Activated T-helper 1 cell treated with Interleukin-2 at 50 U/mL for 16 hours (primary cell): ENCODE measurements at places on chromosomes 13 and 19.

DNA sequence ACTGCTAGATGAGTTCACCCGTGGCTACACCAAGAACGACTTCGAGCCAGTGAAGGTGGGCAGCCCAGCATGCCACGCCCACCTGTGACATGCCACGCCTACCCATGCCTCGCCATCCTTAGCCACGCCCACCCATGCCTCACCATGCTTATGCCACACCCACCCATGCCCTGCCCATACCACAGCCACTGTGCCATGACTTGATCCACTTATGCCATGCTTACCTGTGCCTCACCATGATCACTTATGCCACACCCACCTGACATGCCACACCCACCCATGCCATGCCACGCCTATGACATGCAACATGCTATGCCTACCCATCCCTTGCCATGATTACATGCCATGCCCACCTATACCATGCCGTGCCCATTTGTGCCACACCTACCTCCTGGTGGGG, 12.9 kb upstream of the USE1 start:
- DNase-seq, result no peak

DNA sequence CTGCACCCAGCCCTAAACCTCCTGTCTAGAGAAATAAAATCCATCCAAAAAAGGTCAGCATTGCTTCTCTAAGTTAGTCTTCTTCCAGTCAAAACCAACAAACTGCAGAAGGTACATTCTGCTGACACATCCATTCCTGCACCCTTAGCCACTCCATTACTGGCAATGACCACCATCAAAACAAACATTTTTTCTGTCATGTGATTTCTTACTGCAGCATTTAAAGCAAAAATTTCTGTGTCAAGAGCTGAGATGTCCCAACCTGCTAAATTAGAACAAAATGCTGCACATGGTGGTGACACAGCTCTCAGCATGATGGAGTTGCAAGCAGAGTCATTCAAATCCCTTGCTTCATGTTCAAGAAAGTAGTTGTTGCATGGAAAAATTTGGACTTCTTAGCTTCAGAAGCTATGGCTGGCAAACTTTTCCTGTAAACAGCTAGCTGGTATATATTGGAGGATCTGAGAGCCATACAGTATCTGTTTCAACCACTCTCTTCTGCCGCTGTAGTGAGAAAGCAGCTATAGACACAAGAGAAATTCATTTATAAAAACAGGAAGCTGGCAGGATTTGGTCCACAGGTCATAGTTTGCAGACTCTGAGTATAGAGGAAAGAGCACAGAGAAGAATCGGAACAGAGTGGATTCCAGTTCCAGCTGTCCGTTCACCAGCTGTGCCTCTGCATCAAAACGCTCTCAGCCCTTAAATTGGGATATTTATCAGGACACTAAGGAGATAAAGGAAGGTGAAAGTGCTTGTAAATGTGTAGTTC, 17.4 kb downstream of the RUBCNL start:
- DNase-seq, result no peak

- no peak for DNase-seq
Measured at GRCh38 chr13:40986101-40986856, 32.8 kb downstream of the ELF1 start.

GRCh38 chr13:73187106-73187505, 128.3 kb downstream of the KLF5 start:
- no peak for DNase-seq

GRCh38 chr13:83007226-83007625, 875.0 kb downstream of the SLITRK1 start:
- DNase-seq, result no peak

DNA sequence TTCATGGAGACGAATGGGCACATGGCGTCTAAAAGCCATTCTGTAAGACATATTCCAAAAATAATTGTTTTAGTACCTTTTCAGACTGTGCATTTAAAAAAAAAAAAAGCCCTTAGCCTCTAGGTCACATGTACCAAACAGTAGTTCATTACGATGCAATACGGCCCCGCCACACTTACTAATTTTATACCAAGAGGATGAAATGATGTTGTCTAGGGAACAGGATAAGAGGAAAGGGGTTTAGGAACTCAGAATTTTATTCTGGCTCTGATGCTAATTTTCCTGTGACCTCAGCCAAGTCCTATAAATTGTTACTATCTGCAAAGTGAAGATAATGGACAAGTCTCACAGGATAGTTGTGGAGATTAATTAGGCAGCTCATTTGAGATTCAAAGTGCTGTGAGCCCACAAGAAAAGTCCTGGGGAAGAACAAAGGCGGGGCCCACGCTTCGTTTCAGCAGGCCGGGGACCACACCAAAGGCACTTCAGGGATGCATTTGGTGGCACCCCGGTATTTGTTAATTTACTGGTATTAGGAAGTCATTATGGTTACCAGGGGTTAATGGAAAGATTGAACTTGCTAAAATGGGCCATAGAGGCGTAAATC, 511.1 kb downstream of the IRS2 start:
- DNase-seq, result no peak

DNA sequence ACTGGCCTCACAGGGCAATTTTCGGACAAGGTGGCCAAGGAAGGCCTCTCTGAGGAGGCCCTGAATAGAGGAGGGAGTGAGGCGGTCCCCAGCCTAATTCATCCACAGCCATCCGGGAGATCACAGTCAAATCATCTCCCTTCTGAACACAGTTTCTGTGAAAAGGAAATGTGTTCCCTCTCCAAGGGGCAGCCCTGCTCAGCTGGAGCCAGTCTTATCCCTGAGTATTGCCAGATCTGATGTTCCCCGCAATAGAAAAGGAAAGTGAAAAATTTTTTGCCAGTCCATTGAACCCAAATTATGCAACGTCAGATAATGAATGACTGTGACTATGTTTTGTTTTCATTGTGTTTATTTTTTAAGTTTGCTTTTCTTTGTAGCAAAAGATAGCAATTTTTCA, 125.9 kb downstream of the SIPA1L3 start:
- no peak for DNase-seq

DNA sequence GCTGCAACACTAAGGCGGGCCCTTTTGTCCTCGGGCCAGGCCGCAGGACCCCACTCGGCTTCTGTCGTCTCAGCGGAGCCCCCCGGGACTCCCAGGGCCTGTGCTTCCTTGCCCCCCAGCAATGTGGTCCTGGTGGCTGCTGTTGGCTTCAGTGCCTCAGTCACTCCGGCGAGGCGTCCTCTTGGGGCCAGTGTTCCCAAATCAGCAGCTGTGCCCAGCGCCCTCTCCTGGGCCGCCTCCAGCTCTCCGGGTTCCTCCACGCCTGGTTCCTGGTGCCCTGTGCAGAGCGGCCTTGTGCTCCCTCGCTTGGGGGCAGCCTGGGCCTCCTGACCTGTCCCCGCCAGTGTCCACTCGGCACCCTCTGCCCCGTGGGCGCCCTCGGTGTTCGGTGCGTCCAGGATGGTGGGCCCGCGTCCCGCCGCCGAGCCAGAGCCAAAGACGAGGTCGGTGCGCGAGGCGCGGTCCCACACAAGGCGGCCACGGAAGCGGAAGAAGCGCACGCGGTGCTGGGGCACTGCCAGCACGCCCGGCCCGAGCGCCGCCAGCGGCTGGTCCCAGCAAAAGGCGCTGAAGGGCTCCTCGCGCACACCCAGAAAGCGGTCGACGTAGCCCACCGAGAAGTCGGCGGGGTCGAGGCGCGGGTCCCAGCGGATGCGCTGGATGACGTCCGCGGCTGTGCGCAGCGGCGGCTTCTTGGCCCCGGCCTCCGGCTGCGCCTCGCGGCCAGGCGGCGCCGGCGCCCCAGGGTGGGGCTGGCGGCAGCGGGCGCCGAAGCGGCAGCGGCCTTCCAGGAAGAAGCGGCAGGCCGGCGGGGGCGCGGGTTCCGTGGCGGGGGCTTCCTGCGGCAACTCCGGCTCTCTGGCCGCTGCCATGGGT, 685 bp downstream of the LENG9 start:
- DNase-seq, result peak; percentile 51

DNA sequence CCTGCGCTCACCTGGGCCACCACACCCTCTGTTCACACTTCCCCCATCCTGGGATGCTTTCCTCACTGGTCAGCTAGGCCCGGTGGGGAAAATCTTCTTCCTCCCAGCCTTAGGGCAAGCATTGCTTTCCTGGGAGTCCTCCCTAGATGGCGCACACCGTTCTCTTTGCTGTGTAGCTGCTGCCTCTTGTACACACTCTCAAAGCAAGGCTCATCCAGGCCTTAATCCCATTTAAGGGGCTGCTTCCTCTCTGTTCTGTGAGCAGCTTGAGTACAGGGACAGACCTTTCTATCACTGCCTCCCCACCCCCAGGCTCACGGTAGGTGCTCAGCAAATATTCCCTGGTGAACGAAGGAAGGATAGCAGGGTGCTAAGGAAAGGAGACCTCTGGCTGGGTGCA, 11.1 kb downstream of the SLC7A10 start:
- DNase-seq, result no peak
